NCI-H1436 treated with DMSO at 0.1 percent for 48 hours (cell line): ENCODE measurements at places on chromosomes 5 and 9.

GRCh38 chr5:25850581-25850980 lies 1187.8 kb downstream of the CDH9 start:
- DNase-seq, result no peak

GRCh38 chr9:37031081-37031480 lies 3.0 kb downstream of the PAX5 start:
- DNase-seq, result no peak

DNA sequence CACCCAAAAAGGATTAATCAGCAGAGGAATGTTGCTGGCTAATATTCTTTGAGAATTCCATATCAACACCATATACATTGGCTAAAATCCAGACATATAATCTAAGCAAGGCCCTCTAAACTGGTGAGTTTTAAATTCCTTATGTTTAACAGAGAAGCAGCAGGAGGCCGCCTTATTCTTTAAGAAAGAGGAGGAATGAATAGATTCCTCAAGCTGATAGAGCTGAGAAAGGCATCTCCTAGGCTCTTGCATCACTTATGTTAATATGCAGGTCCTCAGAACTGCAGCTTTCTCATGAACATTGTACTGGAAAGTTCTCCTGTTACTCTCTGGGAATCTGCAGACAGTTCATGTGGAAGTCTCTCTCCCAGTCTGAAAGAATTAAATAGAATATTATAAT lies 20.1 kb upstream of the SMARCA2 start:
- no peak for DNase-seq

DNA sequence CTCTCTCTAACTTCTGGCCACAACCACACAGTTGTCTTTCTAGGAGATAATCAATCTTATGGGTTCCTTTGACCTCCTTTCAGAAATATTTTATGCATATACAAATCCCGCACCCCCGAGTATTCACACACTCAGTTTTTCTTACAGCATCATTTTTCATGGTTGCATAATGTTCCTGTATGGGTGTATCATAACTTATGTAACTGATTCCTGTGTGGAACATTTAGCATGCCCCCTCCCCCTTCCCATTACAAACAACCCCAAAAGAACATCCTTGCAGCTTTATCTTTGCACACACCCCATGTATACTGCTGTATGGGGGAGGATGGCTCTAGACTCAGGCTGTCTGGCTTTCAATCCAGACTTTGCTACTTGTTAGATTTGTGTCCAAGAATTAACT lies 93.8 kb downstream of the PSD2 start:
- DNase-seq, result no peak

GRCh38 chr5:12901696-12902095 lies 997.5 kb upstream of the CTNND2 start:
- DNase-seq, result no peak

DNA sequence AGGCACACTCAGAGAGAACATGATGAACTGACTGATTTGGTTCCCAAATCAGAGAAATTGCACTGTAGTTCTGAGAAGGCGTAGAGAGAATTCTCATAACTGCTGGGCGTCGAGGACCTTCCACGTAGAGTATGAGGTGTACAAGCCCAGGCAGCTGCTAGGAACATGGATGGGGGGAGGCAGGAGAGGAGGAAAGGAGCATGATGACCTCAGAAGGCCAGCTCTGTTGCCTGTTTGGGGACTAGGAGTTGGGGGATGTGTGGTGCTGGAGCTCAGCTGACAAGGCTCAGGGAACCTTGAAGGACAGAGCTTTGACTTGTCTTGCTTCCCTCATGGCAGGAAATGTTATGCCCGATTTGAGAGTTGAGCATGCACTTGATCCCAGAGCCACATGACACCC lies 485.4 kb downstream of the IRX1 start:
- DNase-seq, result no peak

- no peak for DNase-seq
These were observed 23.3 kb upstream of the CPLANE1 start for GRCh38 chr5:37272511-37272910.

GRCh38 chr9:137586854-137587253 lies 3.5 kb downstream of the ZMYND19 start:
- no peak for DNase-seq

GRCh38 chr5:53035868-53036381 lies 46.8 kb downstream of the ITGA2 start:
- DNase-seq, result no peak

- no peak for DNase-seq
These were observed 243.0 kb downstream of the CDH10 start for GRCh38 chr5:24401773-24402172.

GRCh38 chr5:10475931-10476676 lies 34.4 kb downstream of the ROPN1L start:
- DNase-seq, result no peak

GRCh38 chr5:143496943-143497342 lies 93.5 kb upstream of the NR3C1 start:
- DNase-seq, result no peak

- DNase-seq, result no peak
These were observed 50.5 kb upstream of the EXOC3 start for GRCh38 chr5:392431-392988.

- no peak for DNase-seq
These were observed 31.3 kb upstream of the GRIA1 start for GRCh38 chr5:153459051-153459743.

DNA sequence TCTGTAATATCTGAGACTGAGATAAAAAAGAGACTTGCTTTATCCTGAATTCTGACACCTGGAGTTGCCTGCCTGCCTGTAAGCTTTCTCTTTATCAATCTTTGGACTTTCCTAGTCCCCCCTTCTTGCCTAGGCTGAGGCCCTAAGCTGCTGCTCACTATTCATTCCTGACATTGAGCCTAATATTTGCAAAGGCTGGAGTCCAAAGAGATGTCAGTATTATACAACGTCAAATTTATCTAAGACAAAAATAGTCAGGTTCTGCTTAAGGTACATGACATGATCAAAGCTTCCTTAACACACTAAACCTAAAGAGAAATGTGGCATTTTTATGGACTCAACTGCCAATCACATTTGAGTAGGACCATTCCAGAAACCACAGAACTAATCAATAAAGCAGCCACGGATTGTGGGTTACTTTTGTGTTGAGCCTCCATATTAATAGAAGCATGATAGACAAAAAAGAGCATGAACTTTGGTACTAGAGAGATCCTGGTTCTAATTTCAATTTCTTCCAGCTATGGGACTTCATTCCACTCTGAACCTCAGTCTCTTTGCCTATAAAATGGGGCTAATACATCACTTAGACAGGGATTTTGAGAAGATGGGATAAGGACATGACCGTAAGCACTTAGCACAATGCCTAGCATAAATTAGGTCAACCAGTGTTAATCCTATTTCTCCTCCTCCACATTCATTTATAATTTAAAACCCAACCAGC lies 56.1 kb downstream of the IL33 start:
- DNase-seq, result no peak

GRCh38 chr9:22731786-22732185 lies 285.2 kb downstream of the DMRTA1 start:
- DNase-seq, result no peak

DNA sequence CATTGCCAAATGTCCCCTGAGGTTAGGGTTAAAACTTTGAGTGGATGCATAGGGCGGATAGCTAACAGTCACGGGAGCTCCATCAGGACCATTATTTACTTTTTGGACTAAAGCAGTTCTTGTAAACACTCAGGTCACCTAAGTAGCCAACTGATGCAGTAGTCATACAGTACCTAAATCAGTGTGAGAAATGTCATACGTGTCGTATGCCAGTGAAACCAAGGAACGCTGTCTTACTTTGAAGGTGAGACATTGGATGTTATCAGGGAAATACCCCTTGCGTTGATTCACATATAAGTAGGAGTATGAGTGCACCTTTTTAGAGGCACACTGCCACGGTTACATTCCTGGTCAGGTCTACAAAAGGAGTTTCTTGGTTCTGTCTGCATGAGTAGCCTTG lies 101.9 kb downstream of the LNPEP start:
- DNase-seq, result no peak

DNA sequence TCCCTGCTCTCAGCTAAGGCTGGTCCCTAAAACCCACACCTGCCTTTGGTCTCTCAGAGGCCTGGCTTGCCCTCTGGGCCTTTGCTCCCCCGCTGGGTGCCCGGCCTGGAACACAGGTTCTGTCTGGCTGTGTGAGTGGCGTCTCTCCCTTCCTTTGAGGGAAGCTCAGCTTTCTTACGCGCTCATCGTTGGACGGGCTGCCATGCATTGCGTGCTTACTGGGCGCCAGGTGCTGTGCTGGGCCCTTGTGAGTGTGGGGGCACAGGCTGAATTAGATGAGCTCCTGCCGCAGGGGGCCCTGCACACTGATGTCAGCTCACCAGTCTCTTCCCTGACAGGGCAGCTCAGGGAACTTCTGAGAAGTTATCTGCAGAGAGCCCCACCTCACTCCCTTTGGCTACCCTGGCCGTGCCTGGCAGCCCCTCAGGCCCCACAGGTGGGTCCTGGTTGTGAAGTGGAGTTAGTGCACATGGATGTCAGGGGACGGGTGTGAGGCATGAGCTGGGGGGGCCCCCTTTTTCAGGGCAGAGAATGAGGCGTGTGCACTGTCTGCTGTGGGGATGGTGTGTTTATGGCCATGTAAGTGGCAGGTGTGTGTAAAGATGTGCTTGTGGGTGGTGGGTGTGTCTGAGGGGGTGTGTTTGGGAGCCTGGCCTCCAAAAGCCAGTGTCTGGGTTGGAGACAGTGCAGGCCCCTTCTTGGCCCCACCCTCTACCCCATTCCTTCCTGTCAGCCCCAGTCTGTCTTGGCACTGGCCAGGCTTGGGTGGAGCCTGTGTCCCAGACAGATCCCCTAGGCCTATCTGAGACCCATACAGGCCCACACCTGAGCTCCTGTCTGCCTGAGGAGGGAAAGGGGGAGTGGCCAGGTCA lies 7.5 kb upstream of the RMND5B start:
- no peak for DNase-seq

GRCh38 chr5:143248391-143248790 lies 155.1 kb downstream of the NR3C1 start:
- no peak for DNase-seq

- DNase-seq, result no peak
These were observed 40.0 kb downstream of the FBXL7 start for GRCh38 chr5:15539951-15540350.

DNA sequence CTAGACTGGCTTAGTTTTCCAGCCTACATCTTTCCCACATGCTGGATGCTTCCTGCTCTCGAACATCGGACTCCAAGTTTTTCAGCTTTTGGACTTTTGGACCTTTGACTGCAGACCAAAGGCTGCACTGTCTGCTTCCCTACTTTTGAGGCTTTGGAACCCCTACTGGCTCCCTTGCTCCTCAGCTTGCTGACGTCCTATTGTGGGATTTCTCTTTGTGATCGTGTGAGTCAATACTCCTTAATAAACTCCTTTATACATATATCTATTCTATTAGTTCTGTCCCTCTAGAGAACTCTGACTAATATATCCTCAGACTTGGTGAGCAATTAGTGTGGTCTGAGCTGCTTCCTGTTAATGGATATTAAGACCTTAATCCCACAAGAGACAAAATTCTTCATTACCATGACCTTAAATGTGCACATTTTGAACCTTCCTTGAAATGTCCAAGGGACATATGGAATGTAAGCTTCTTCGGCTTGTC lies 752.9 kb downstream of the CDH18 start:
- DNase-seq, result no peak

GRCh38 chr5:137632716-137633115 lies 103.2 kb downstream of the KLHL3 start:
- DNase-seq, result no peak

DNA sequence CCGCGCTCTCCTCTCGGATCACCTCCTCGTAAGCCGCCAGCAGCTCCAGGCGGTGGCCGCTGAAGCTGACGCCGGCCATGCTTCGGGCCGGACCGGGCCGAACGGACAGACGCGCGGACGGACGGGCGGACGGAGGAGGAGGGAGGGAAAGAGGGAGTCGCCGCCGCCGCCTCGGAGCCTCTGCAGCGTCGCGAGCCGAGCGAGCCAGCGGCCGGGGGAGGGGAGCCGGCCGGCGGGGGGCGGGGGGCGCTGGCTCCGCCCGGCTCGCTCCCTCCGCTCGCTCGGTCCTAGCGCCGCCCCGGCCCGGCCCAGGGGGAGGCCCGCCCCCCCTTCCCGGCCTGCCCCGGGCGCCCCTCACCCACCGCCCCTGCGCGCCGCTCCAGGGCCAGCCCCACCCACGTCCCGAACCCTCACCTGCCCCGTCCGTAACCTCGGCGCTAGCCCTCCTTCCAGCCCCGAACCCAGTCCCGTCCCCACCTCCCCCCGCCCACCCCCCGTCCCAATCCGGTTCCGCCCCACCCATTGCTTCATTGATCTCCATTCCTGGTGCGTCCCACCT lies at the start of gene DBN1:
Gene DBN1 (minus strand): TSS at position 192 of the 559 bp plus-strand sequence. CDS start 113 bp downstream, at position 79.
- DNase-seq, result no peak

DNA sequence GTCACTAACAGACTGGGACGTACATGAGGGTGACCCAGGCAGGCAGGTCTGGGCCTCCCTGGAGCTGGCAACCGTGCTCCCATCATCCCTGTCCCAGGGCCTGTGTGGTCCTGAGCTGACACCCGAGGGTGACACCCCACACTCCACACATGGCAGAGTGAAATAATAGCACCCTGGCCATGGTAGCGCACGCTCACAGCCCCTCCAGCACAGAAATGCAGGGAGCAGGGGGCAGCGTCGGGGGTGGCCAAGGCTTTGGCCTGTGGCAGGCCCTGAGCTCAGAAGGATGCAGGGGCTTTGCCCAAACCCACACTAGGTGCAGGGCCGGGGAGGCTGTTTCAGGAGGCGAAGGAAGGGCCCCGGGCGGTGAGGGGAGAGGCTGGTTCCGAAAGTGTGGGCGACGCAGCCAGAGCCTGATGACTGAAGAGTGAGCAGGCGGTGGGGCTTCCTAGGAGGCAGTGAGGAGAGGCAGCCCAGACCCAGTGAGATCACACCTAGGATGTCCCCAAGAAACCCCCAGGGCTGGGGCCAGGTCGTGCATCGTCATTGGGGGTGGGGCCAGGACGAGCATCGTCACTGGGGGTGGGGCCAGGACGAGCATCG lies 12.9 kb downstream of the OR2V2 start:
- DNase-seq, result no peak

DNA sequence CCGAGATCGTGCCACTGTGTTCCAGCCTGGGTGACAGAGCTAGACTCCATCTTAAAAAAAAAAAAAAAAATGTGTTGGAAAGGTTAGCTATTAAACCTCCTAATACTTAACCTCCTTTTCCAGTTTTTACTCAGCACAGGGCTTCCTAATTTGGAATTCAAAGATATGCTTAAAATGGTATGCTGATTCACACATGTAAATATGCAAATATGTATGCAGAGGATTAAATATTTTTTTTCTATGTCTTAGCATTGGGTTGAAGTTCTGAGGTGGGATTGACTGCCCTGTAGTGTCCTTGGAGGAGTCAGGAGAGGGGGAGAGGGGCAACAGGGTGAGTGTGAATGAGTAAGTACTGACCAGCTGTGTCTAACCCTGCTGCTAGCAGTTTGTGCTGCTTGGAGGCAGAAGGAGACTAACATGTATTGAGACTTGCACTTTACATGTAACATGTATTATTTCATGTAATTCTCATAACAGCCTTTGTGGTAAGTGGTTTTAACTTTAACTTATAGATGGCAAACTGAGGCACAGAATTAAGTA lies 63.2 kb downstream of the SLC44A1 start:
- DNase-seq, result no peak

- DNase-seq, result no peak
These were observed 76.7 kb upstream of the GDNF start for GRCh38 chr5:37916525-37916924.

DNA sequence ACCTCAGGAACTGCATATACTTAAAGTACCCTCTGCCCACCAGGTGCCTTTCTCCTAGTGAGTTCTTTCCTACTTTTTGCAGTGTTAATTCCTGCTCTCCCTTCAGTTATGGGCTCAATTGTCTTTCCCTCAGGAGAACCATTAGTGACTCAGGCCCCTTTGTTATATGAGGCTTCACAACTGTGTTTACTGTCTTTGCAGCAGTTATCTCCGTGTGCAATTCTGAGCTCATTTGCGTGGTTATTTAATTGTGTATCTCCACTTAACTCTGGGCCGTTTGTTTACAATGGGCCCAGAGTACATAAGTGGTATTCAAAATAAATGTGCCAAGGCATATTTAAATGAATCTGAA lies 9.6 kb downstream of the FBXO38 start:
- DNase-seq, result peak; percentile 98
